H4 (cell line): ENCODE measurements at places on chromosomes 3 and 15. TPM values are rescaled to one million over a fixed set of nuclear protein-coding genes. Genes with fewer than 3 reads are reported as not detected.

Gene PPIP5K1
- total RNA-seq, result 6.0 and 7.7 TPM in 2 replicates

GRCh38 chr15:63763476-63764123, 70.1 kb downstream of the HERC1 start:
- no peak for DNase-seq

GRCh38 chr3:99817047-99817436, 620 bp upstream of the CMSS1 start:
- DNase-seq, result no peak

GRCh38 chr15:50358845-50359244, 3.8 kb upstream of the GABPB1 start:
- peak; percentile 44 for DNase-seq

Gene LRRC34
- 0.35 and 0.43 TPM in 2 replicates for total RNA-seq

GRCh38 chr15:78324144-78324543, 16.0 kb upstream of the CRABP1 start:
- DNase-seq, result no peak

Gene TXNRD3
- 11.6 and 14.4 TPM in 2 replicates for total RNA-seq

- DNase-seq, result no peak
Measured at GRCh38 chr3:21952856-21953255, 201.8 kb upstream of the ZNF385D start.

DNA sequence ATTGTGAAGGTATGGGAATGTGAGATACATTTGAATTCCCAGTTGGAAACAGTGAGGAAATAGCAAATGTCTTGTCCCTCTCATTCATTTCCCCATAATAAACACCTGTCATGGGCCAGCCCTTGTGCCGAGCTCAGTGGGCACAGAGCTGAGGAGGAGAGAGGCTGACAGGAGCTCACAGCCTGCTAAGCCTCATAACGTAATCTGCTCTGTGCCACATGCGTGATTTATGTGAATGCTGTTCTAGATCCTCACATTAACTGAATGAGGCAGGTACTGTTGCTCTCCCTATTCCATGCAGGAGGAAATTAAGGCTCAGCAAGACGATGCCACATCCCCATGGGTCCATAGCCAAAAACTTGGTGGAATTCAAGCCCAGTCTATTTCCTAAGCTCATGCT, 35.2 kb upstream of the RHO start:
- DNase-seq, result no peak

DNA sequence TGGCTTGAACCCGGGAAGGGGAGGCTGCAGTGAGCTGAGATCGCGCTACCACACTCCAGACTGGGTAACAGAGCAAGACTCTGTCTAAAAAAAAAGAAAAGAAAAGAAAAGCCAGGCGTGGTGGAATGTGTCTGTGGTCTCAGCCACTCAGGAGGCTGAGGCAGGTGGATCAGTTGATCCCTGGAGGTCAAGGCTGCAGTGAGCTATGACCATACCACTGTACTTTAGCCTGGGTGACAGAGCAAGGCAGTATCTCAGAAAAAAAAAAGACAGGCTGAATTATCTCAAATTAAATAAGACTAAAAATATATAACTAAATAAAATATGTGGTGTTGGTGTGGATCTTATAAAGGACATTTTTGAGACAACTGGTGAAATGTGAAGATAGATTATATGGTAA, 20.6 kb downstream of the SMARCC1 start:
- DNase-seq, result no peak

Gene RPL35A
- total RNA-seq, result 1,457 and 1,516 TPM in 2 replicates

Gene GOLGA6L7
- total RNA-seq, result not detected in 2 replicates

DNA sequence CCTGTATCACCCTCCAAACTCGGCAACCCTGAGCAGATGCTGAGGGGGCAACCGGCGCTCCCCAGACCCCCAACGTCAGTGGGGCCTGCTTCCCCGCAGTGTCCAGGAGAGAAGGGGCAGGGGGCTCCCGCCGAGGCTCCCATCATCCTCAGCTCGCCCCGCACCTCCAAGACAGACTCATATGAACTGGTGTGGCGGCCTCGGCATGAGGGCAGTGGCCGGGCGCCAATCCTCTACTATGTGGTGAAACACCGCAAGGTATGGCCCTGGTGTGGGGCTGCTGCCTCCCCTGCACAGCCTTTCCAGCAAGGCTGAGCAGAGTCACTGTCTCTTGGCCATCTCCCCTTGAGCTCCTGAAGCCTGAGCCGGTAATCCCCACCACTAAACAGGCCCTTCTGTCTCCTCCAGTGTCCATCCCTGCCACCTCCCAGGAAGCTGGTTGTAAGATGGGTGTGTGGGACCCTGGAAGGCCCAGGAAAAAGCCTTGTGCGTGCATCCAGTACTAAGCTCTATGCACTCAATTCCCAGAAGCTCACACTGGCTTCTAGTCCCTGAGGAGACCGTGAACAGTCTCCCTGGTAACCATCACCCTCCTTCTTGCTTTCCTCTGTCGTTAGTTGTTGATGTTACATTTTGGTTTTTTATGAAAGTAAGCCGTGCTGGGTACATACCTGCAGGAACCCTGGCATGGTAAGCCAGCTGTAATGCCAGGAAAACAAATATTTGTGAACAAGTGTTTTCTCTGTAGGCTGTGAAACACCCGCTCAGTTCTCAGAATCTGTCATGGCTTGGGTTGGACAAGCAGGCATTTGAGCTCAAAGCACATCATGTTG, 63.3 kb downstream of the BOC start:
- no peak for DNase-seq

Gene FOXL2NB
- total RNA-seq, result 1.9 and 3.4 TPM in 2 replicates

Gene CCR3
- total RNA-seq, result 0.27 and 0.29 TPM in 2 replicates

DNA sequence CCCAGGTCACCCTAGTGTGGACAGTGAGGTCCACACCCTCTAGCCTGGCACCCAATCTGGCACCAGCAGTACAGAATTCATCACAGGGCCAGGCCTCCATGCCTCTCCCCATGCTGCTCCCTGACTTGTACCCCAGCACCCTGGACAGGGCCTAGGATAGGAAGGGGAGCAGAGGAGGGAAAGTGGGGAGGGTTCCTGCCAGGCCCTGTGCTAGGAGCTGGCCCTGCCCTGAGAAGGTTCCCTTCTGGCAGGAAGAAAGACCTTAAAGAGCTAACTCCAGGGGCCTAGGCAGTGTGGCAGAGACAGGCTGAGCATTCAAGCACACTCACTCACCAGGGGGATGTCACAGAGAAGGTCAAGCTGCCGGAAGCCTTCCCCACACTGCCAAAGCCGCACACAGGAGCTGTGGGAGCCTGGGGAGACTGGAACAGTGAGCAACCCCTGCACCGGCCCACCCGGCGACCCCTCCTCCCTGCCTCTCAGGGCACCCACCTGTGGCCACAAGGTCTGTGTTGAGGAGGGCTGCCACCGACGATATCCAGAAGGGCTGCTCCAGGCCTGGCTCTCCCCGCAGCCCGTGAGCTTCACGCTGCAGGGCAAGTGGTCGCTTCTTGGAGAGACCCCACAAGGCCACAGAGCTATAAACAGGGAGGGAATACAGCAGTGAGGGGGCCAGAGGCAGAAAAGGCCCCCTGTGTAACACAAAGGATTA, 7.4 kb downstream of the RRP9 start:
- DNase-seq, result no peak

Gene SEMA3B
- total RNA-seq, result 5.9 and 8.9 TPM in 2 replicates

GRCh38 chr3:11523572-11524101, 120.1 kb downstream of the VGLL4 start:
- DNase-seq, result no peak

Gene ECE2
- not detected in 2 replicates for total RNA-seq

Gene HOMER2
- 16.0 and 25.2 TPM in 2 replicates for total RNA-seq

GRCh38 chr3:194034346-194035336, 101.3 kb upstream of the HES1 start:
- DNase-seq, result no peak

Gene RASL12
- 0.04 and 0.25 TPM in 2 replicates for total RNA-seq

GRCh38 chr15:99441444-99441800, 124.4 kb upstream of the MEF2A start:
- no peak for DNase-seq

DNA sequence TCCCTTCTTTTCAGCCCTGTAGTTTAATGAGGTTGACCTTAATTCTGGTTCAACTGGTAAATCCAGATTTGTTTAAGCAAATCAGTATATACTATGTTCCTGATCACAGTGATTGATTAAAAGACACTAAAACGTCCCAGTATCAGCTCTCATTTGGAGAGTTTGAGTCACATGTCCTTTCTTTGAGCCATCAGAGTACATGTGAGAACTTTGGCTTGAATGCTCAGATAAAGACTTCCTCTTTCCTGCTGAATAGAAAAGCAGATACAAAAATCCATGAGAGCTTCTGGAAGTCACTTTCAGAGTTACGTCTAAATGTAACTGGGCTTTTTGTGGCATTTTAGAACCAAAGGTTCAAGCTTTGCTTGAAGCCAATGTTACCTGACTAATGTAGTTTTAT, 341.8 kb upstream of the SATB1 start:
- no peak for DNase-seq

Gene FBXO40
- total RNA-seq, result not detected in 2 replicates

- peak; percentile 70 for DNase-seq
Measured at GRCh38 chr3:184727357-184728009, 15.6 kb upstream of the MAGEF1 start.

GRCh38 chr3:45906681-45907407, 20.5 kb downstream of the CCR9 start:
- DNase-seq, result peak; percentile 11

Gene ARPIN
- total RNA-seq, result 3.4 and 5.1 TPM in 2 replicates

GRCh38 chr3:5250467-5251195, 63.1 kb downstream of the EDEM1 start:
- DNase-seq, result no peak

DNA sequence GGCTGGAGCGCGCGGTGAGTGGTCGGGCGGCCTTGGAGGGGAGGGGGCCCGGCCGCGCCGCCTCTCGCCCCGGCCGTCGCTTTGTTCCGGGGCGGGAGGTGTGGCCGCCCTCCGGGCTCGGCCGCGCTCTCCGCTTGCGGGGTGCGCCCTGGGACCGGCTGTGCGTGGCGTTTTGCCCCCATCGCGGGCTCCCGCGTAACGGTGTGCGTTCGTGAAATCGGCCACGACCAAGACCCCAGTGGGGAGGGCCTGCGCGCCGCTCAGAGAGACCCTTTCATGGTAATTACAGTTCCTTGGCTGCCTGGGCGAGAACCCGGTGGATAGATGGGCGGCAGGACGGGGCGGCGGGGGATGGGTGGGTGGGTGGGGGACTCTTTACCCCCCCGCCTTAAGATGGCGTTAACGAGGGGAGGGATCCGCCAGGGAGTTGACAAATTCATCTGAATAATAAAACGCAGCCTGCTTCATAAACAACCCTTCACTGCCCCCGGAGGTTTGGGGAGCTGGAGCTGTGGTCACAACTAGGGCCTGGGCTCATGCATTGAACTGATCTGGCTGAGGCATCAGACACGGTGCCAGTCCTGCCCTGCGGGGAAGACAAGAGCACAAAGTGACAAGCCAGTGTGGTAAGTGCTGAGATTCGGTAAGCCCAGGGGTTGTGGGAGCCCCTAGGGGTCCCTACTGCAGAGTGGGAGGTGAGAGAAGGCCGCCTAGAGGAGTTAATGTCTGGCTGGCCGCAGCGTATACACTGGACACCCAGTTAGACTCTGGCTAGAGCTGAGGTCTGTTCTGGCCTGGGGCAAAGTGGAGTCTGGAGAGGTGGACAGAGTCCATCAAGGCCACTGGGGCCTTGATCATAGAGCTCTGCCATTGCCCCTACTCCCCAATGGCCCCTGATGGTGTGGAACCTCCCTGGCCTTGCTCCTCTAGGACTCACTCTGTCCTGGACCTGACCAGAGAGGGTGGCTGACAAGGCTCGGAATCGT, 668 bp downstream of the MRAS start:
- no peak for DNase-seq

DNA sequence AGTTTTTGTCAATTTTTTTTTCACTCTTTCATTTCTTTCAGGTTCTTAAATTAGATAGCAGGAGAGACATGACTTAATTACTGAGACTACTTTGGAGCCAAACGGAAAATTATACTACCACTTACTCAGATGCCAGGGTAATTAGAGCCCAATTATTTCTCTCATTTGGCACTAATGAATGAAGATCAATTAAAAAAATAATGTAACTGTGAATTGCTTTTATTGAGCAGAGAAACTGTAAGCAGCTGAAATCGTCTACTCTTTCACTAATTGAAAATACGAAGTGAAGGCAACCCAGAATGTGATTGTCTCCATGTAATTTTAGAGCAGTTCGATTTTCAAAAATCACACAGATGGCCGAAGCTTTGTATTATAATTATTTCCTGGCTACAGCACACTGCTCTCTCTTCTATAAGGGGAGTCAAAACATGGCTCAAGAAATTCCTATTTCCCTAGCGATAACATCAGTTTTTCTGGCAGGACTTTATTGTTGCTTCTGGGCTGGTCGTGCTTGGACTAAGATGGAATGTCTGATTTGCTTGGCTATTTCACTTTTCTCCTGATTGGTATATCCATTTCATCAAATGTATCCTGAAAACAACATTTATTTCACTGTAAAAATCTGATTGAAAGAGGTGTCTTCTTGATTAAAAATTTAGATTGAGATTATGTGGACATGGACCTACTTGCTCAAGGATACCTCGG, 55.8 kb upstream of the PDZRN3 start:
- no peak for DNase-seq

DNA sequence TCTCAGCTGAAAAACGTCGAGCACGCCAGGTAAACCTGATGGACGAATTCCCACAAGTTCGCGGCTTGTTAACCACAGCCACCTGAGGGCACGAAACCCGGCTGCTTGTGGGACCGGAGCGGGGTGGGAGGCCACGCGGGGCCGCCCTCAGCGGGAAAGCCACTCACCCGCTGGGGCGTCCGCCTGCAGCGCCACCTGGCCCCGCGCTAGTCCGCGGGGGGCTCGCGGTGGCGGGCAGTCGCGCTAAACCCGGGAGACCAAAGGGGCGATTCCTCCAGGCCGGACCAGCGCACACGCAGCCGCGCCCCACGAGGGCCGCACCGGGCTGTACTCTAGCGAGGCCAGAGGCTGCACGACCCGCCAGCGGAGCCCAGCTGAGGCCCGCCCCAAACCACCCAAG, 15.7 kb upstream of the CFAP161 start:
- DNase-seq, result no peak

DNA sequence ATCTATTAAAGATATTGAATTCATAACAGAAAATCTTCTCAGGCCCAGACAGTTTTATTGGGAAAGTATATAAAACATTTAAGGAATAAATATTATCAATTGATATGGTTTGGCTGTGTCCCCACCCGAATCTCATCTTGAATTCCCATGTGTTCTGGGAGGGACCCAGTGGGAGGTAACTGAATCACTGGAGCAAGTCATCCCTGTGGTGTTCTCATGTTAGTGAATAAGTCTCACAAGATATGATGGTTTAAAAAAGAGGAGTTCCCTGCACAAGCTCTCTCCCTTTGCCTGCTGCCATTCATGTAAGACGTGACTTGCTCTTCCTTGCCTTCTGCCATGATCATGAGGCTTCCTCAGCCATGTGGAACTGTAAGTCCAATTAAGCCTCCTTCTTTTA, 160.5 kb downstream of the ANO10 start:
- no peak for DNase-seq
